CD4-positive, alpha-beta T cell treated with Interleukin-10 for 1 hour (primary cell): ENCODE measurements at places on chromosomes 13 and 19.

DNA sequence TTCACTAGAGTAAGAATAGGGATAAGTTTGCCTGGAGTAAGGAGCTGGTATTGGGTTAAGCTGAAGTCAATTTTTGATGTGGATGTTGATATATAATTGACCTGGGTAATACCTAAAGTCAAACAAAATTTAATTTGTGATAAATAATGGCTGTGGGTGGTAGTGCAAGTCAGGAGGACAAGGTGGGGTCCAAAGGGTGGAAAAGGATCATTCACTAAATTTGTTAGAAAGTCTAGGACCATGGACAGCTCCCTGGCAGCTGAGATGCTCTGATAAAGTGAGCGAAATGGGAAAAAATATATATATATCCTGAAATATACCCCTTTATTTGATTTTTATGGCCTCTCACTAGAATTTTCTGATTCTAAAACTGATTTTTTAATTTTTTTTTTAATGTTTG, 463.5 kb downstream of the GPC6 start:
- no peak for DNase-seq

- DNase-seq, result no peak
These were observed 83.6 kb downstream of the FGF14 start for GRCh38 chr13:102318233-102318632.

DNA sequence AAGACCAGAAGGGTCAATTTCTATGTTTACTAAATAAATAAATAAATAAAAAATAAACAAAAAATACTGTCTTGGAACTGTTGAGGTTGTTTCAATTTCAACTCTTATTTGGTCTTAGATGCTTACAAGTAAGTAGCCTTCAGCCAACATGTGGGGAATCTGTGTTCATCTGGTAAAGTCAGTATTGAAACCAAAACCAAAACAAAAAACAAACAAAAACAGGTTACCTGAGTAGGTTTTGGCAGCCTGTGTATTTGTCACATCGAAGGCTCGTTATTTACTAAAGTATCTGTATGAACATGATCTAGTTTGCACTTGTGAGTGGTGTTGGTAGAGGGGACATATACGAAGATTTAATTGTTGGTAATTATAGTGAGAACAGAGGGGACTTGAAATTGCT, 471.5 kb downstream of the SLITRK5 start:
- DNase-seq, result no peak

DNA sequence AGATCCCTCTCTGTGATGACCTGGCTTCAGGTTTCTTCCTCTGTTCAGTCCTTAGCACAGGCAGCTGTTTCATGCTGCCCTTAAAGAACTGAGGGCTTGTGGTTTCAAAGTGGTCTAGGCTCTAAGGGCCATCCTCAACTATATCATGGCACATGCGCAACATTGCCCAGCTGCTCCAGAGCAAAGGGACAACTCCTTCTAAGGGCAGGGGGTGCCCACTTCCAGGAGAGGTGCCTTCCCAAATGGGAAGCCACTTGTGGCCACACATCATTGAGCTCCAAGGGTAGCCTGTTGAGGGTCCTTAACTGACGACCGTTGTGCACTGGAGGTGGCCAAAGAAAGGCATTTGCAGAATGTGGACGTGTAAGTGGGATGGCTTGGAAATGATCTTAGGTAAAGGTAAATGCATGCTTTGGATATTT, 7.3 kb downstream of the GPR183 start:
- no peak for DNase-seq

DNA sequence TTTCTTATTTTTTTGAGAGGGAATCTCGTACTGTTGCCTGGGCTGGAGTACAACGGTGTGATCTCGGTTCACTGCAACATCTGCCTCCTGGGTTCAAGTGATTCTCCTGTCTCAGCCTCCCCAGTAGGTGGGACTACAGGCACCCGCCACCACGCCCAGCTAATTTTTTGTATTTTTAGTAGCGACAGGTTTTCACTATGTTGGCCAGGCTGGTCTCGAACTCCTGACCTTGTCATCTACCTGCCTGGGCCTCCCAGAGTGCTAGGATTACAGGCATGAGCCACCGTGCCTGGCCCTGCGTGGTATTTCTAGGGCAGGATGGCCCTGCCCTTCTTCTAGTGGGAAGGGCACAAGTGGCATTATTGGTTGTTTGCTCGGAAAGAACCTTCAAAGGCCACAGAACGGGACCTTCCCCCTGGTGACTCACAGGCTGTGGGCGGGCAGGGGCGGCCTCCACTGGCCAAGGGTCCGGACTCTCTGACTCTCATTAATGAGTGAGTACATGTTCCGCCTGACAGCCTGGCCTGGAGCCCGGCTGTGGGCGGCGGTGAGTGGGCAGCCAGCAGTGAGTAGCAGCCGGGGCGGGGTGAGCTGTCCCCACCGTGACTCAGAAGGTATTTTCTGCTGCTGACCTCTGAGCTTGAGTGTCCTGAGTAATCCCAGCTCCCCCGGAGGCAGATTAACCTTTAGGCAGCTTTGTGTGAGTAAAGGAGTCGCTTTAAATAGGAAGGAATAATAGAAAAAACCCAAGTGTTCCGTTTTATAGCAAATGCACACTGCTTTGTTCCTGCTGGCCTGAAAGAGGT, 5.1 kb downstream of the DOT1L start:
- peak; percentile 74 for DNase-seq

GRCh38 chr19:17889609-17890214, 18.0 kb downstream of the SLC5A5 start:
- no peak for DNase-seq

DNA sequence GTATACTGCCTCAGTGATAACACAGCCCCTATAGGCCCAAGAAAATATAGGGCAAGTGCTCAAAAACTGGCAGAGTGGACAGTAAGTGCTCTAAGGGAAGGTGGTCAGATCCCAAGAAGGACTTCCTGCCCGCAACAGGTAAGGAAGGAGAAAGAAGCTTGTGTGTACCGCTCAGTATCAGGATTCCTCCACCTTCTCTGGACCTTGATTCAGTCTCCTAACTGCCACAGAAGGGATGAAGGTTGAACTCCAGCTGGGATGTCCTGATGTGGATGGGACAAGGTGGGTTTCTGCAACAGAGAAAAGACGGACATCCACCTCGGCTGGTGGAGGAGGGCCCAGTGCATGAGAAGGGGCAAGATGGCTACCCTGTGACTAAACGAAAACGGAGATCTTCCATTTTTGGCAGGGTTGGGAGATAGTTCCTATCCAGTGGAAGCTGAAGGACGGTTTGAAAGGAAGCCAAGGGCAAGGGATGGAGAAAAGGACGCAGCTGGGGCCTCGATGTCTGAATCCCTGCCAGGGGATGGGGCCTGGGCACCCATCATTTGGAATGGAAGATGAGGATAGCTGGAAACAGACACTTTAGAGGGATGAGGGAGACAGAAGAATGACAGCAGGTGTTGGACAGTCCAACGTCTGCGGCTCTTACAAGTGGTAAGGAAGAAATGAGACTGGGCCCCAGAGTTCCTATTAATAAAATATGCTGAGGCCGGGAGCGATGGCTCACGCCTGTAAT, 1.3 kb upstream of the ATF5 start:
- no peak for DNase-seq

DNA sequence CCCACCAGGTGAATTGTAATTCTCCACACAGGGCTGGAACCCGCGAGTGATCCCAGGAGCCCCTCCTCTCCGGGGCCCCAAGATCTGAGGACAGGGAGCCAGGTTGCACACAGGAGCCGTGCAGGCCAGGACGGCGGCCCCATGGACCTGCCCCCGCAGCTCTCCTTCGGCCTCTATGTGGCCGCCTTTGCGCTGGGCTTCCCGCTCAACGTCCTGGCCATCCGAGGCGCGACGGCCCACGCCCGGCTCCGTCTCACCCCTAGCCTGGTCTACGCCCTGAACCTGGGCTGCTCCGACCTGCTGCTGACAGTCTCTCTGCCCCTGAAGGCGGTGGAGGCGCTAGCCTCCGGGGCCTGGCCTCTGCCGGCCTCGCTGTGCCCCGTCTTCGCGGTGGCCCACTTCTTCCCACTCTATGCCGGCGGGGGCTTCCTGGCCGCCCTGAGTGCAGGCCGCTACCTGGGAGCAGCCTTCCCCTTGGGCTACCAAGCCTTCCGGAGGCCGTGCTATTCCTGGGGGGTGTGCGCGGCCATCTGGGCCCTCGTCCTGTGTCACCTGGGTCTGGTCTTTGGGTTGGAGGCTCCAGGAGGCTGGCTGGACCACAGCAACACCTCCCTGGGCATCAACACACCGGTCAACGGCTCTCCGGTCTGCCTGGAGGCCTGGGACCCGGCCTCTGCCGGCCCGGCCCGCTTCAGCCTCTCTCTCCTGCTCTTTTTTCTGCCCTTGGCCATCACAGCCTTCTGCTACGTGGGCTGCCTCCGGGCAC, 3.9 kb downstream of the FFAR1 start:
- DNase-seq, result no peak

DNA sequence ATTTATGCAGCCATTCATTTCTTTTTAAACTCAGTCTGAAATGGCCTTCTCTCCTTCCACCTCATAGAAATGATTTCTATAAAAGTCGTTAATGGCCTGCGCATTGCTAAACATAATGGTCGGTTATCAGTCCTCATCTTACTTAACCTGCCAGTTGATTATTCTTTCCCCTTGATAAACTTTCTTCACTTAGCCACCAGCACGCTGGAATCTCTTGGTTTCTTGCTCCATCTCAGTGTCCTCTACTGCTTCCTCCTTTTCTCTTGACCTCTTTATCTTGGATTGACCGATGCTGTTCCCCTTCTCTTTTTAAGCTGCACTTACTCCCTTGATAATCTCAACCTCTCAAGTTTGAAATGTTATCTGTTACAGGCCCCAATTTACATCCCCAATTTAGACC, 12.2 kb upstream of the CLC start:
- no peak for DNase-seq

DNA sequence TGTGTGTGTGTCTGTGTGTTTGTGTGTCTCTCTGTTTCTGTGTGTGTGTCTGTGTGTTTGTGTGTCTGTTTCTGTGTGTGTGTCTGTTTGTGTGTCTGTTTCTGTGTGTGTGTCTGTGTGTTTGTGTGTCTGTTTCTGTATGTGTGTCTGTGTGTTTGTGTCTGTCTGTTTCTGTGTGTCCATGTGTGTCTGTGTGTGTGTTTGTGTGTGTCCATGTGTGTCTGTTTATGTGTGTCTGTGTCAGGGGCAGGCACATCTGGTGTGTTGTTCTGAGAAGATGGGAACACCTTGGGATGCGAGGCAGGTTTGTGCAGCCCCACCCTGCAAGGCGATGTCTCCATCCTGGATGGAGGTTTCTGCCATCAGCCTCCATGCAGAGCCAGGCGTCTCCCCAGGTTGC, 275.8 kb upstream of the SOX1 start:
- DNase-seq, result no peak

DNA sequence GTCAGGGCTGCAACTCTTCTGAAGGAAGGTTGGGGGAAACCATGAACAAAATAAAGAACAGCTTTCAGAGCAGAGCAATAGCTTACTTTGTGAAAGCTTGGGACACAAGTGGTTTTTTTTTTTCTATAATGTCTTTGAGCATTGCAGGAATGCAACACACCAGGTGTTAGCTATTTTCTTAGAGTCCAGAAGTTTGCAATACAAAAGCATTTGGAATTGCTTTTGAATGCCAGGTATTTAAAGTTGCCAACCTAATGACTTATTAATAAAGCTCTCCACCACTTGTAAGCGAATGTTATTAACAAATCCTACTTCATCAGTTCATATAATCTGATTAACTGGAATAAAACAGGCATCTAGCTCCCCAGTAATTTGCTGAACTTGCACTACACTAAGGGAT, 172.6 kb downstream of the NUFIP1 start:
- no peak for DNase-seq

- no peak for DNase-seq
These were observed 221.8 kb downstream of the LACC1 start for GRCh38 chr13:44101347-44102083.

DNA sequence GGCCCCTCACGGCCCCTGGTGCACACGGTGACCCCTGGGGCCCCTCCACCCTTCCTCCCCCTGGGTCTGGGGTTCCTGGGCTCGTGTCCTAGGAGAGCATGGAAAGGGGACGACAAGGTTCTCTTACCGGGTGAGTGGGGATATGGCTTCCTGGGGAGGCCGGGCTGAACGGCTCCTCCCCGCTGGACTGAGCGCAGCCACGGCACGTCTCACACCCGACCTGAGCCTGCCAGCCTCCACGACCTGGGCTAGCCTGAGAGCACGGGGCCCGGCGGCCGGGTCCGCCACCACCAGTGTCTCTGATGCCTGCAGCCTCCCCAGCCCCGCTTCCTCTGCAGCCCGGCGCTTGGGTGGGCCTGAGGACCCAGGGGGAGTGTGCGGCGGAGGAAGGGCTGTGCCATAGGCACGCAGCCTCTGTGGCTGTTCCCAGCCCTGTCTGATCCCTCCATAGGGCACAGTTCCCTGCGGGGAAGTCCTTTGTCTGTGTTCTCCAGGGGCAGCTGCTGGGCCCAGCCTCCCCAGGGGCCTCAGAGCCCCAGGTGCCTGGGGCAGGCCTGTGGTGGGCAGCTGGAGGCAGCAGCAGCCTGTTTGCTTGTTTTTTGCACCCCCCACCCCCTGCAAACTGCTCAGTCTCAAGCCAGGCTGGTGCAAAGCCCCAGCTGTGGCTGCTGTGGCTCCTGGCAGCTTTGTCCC, 15.0 kb downstream of the PLIN4 start:
- DNase-seq, result no peak

DNA sequence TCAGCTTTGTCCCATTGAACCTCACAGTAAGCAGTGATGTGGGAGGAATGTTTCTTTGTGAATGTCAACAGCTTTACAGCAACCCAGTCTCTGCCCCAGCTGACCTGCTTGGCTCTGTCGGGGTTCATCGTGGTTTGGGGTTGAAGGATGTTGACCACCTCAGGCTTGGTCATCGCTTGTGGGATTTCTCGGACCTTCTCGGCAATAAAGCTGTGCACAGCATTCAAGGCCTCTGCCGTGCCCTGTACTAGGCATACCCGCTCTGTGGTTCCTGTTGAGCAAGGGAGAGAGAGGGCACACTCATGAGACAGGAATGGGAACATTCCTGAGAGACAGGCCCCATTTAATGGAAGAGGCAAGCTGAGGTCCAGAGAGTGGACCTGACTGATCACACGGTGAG, 20.0 kb downstream of the NOVA2 start:
- DNase-seq, result no peak

DNA sequence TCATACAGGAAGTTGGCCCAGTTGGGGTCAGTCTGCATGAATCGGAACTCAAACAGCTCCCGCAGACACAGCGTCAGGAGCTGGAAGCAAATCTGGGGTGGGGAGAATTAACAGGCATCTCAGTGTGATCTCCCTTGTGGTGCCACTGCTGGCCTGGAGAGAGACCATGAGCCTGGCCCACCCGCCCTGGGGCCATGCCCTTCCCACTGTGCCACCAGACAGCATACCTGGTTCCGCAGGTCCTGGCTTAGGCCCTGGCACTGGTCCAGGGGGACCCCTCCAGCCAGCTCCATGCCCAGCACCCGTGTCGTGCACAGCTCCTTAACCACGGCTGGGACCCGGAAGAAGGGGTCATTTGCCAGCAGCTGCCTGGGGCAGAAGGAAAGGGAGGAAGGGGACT, 9.6 kb upstream of the NUMBL start:
- no peak for DNase-seq
